A549 treated with CpdA at 1 μM for 4 hours (cell line): ENCODE measurements at places on chromosomes 3 and 15. TPM values are rescaled to one million over a fixed set of nuclear protein-coding genes. Genes with fewer than 3 reads are reported as not detected.

Gene CYB561D2
- 14.6 to 22.0 TPM (median 21.1 TPM) in 5 replicates for total RNA-seq

Gene EPHB1
- total RNA-seq: 0.05 to 0.37 TPM (median 0.16 TPM) in 4 of 5 replicates, not detected in the other

Gene RNF168
- total RNA-seq: 4.2 to 5.6 TPM (median 4.5 TPM) in 5 replicates

Gene SEMA6D
- not detected in 5 replicates for total RNA-seq

Gene PDCD7
- total RNA-seq: 25.7 to 29.9 TPM (median 26.4 TPM) in 5 replicates

Gene KIF15
- 6.9 to 14.1 TPM (median 9.9 TPM) in 5 replicates for total RNA-seq

Gene KLHL6
- total RNA-seq: not detected in 5 replicates

Gene PDIA3
- 284 to 371 TPM (median 365 TPM) in 5 replicates for total RNA-seq

Gene CIP2A
- total RNA-seq: 17.3 to 24.4 TPM (median 22.8 TPM) in 5 replicates

Gene FETUB
- 0.05 to 0.13 TPM in 2 of 5 replicates, not detected in the others for total RNA-seq

Gene SCN11A
- total RNA-seq: not detected in 5 replicates

Gene BCL2A1
- total RNA-seq: 16.8 to 25.4 TPM (median 19.7 TPM) in 5 replicates

Gene BUB1B
- total RNA-seq: 28.2 to 33.9 TPM (median 30.0 TPM) in 5 replicates
